ENCODE measurements at places on chromosomes 4 and X.

DNA sequence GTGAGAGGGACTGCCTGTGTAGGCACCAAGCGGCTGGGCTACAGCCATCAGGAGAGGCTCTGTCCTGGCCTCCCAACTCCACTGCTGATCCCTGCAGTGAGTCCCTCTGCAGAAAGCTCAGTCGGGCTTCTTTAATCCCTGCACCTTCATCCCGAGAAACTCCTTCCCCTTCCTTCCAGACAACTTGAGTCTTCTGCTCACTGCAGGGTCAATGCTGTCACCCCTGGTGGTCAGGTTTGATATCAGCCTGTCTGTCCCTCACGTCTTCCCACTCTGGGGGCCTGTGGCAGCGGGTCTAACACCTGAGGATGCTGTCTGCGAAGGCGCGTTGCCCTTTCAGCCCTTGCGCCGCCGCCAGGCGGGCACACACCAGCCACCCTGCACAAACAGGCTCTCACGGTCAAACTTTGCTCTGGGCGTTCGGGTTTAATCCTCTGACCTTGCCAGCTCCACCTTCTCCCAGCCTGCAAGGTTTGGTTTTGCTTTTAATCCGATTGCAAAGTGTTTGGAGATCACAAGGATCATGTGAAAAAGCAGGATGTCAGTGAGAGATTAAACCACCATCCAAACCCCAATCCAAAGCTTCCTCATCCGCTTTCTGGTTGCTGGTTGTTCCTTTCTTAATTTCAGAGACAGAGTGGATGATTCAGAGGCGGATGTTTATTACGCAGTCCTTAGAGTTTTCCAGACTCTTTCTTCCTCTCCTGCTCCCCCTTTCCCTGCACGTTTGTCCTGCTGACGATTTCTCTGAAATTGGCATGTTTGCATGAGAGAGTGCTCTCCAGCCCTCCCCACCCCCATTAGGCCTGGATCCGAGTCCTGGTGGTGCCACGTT is 74.8 kb upstream of the SLC34A2 start:
- DNase-seq, result no peak

DNA sequence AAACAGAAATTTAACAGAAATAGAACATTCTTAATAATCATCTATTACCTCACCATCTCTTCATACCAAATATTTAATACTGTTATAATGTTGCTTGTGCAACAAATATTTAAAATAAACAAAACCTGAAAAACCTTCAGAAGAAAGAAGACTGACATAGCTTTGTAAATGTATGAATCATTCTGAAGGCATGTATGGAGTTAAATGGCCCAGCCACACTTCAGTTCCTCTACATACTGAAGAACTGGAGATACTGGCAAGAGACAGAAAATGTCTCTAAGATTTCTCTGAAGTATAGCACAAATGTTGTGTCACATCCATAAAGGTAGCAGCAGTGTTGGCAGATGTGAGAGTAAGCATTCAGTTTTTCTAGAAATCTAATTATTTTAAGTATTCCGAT is 275.3 kb upstream of the FGF13 start:
- DNase-seq, result peak; percentile 59

- no peak for DNase-seq
Measured at GRCh38 chr4:98958065-98958464, 29.1 kb upstream of the EIF4E start.

GRCh38 chr4:33386764-33387163 is 2666.6 kb downstream of the PCDH7 start:
- no peak for DNase-seq

DNA sequence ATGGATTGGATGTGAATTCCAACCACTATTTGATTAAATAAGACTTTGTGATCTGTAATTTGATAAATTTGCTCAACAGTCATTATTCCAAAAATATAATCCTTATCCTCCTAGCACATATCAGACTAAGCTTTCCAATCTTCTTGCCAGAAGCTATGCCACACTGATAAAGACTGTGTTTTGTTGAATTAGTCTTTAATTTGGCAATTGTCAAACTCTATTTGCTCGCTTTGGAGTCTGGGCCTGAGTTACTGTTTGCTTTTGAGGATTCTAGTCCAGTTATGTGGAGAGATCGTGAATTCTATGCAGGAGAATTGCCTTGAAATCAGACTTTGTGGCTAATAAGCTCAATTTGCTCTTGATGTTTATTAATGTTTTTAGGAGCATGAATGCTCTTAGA is 10.9 kb upstream of the RNF150 start:
- no peak for DNase-seq

DNA sequence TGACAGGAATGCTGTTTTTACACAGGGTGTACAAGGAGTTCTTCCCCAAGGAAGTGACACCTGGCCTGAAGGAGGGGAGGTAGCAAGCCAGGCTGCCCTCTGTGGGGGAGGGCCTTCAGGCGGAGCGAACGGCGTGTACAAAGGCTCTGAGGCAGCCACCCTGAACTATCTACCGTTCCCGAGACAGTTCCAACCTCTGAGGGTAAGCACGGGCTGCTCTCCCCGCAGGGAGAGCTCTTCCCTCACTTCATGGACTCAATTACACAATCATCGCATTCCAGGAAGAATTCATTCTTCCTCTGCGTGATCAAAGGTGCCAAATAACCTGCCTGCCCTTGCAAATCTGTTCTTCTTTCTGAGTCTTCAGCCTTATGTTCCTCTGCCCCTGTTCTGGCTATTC is 4.8 kb downstream of the ELK1 start:
- peak; percentile 47 for DNase-seq

Data from iris pigment epithelial cell (primary cell).